ENCODE measurements at places on chromosomes 13 and 19.

- DNase-seq: peak; percentile 67
Observed at GRCh38 chr19:2253106-2254063, 2.8 kb downstream of the JSRP1 start.

DNA sequence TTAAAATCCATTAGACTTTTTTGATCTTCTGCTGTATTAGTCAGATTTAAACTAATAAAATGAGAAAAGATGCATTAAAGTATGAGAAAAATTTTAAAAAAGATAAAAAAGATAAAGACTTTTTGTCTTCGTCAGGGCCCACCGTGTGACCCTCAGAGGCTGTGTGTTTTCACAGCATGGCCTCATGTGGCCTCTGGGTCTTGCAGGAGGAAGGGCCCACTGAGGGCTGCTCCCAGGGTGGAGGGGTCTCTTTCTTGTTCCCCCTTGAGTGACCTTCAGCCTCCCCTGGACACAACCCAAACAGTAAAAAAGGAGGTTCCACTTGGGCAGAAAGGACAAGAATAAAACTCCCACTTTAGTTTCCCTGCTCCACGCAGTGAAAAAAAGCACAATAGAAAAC is 57.1 kb upstream of the RANBP3 start:
- DNase-seq: no peak

- no peak for DNase-seq
Observed at GRCh38 chr13:23411220-23411619, 22.3 kb downstream of the SACS start.

GRCh38 chr13:20754009-20754408 is 19.8 kb downstream of the EEF1AKMT1 start:
- no peak for DNase-seq

DNA sequence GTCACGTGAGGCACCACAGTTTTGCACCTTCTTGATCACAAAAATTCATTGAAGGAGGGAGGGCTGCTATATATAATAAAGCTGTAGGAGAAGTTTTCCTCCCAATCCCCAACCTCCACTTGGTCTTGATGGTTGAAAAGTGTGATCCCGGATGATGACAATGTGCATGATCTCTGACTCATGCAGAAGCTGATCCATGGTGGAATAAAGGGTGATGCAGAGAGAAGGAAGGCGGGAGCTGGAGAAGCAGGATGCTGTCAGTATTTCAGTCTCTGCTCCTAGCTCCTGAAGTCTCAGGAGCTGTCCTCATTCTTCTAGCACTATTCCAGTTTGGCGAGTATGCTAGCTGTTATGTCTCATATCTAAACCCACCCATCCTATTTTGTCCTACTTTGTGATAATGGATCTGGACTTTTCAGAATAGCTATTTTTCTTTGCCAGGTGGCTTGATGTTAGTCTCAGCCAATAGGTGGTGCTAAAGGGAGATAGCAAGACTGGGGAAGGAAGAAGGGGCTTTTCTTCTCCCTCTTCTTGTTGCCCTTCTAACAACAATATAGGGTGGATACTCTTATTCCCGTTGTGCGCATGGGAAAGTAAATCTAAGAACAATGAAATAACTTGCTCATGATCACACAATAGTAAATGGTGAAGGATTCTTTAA is 65.6 kb upstream of the HTR2A start:
- peak; percentile 45 for DNase-seq

- DNase-seq: peak; percentile 72
Observed at GRCh38 chr19:50461066-50461875, 15.0 kb upstream of the EMC10 start.

DNA sequence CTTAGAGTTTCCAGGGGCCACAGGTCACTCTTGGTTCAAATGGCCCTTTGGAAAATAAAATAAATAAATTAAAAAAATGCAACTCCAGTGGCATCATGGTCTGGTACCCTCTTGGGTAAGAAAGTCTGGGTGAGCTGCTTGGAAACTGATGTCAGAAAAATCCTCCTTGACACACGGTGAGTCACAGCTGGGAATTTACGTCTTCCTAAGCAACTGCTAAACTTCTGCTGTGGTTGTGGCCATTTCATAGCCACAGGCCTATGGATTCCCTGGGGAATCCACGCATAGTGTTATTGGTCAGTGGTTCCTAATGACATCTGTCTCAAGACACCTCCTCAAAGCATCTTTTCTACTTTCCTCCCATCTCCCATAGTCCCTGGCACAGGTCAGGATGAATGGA is 220.8 kb downstream of the COG6 start:
- DNase-seq: peak; percentile 26

- DNase-seq: no peak
Observed at GRCh38 chr13:44411841-44412240, 38.2 kb downstream of the SERP2 start.

GRCh38 chr13:33794576-33794975 is 23.4 kb upstream of the RFC3 start:
- no peak for DNase-seq

- no peak for DNase-seq
Observed at GRCh38 chr13:110648848-110649421, 33.6 kb downstream of the NAXD start.

DNA sequence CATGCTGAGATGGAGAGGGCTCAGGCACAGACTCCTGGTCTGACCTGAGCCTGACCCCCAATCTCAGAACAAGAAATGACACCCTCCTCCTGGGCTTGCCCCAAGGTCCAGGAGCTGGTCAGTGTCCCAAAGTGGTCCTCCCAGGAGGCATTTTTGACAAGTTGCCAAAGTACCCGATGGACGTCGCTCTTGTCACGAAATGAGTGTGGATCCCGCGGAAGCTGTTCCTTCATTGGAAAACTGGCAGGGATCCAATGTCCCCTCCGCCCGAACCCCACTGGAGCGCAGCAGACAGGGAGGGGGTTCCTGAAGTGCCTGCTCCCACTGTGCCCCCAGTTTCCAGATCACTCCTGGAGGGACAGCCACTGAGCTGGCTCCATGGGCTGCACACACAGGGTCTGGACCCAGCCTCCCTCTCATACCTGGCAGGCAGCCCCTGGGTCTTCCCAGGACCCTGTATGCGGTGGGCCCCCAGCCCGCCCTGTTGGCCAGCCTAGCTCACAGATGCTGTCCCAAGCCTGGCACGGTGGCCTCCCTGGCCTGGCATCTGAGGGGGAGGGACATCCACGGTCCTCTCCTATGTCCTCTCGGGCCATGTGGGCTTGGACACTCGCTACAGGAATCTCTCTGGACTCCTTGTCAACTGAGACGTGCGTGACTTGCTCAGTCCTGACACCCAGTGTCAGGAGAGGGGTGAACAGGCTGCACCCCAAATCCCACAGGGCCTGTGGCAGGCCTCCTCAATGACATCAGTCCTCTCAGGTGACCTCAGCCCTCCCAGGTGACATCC is 12.8 kb upstream of the ZNF14 start:
- no peak for DNase-seq

GRCh38 chr19:45863840-45864628 is at the start of gene FOXA3:
FOXA3 (plus strand) TSS chr19:45864326; CDS start chr19:45864457, 131 bp downstream.
- DNase-seq: peak; percentile 89

GRCh38 chr19:10695401-10696398 is 5.5 kb upstream of the QTRT1 start:
- DNase-seq: peak; percentile 98

- peak; percentile 77 for DNase-seq
Observed at GRCh38 chr19:35592226-35592625, 6.3 kb downstream of the PMIS2 start.

DNA sequence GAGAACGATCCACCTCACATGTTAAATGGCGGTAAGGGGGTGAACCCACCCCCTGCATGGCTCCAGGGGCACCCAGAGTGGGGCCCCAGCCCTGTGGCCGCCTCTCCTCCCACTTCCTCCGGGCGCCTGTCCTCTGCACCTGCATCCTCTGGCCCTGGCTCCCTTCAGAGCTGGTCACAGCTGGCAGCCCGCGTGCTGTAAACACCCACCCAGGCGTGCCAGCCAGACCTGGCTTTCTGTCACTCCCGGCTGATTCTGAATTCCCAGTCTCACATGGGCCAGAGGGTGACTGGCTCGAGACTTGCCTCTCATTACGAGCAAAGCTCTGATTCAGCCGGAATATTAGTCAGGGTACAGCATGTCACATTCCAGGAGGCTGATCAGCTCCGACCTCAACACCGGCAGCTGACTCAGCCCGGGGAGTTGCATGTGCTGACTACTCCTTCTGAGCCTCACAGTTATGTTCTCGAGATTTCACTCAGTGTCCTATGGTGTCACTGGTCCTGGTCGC is 75.1 kb downstream of the GNG7 start:
- peak; percentile 37 for DNase-seq

- DNase-seq: peak; percentile 75
Observed at GRCh38 chr13:28557725-28558520, 63.0 kb upstream of the FLT1 start.

DNA sequence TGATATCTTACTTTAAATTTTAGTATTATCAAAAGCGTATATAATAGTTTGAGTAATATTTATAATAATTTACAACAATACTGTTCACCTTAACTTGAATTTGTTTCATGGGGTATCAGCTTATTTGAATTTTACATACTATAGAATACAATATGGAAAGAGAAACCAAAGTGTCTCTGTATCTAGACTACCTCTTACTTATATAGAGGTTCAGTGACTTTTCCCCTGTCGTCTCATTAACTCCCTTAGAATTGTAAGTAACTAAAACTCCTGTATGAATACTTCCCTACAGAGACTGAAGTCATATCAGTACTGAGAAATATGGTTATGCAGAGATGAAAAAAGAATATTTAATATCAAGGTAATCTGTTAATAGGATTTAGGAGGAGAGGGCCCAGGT is 26.8 kb downstream of the COG6 start:
- no peak for DNase-seq

- DNase-seq: no peak
Observed at GRCh38 chr13:73368608-73369007, 309.8 kb downstream of the KLF5 start.

DNA sequence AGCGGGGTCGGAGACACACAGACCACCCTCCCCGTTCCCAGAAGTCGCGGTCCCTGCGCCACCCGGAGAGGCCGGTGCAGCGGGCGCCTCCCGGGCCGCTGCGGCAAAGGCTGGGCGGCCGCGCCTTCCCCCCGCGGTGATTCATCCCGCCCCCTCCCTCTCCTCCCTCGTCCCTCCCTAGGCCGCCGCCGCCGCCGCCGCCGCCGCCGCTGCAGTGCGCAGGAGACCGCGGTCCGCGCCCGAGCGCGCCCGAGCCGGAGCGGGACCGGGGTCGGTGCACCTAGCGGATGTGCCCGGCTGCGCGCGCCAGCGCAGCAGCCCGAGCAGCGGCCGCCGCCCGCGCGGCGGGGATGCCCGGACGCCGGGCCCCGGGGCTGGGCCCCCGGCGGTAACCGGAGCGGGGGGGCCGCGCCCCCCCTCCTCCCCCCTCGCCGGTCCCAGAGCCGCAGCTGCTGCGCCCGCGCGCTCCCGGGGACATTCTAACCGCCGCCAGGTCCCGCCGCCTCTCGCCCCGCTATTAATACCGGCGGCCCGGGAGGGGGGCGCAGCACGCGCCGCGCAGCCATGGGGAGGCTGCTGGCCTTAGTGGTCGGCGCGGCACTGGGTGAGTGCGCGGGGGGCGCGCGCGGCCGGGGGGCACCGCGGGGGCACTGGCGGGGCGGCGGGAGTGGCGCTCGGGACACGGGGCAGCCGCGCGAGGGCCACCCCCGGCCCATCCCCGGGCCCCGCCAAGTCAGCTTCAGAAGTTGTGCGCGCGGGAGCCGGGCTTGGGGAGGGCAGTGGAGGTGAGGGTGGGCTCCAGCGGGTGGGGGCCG is at the start of gene SCN1B:
SCN1B (plus strand) TSS at position 214 of the 815 bp plus-strand sequence; CDS start at position 565, 351 bp downstream.
- DNase-seq: peak; percentile 76

- DNase-seq: no peak
Observed at GRCh38 chr19:51501594-51502263, at the start of gene SIGLEC12. SIGLEC12 (minus strand) TSS chr19:51501800; CDS start chr19:51501733, 67 bp downstream.

DNA sequence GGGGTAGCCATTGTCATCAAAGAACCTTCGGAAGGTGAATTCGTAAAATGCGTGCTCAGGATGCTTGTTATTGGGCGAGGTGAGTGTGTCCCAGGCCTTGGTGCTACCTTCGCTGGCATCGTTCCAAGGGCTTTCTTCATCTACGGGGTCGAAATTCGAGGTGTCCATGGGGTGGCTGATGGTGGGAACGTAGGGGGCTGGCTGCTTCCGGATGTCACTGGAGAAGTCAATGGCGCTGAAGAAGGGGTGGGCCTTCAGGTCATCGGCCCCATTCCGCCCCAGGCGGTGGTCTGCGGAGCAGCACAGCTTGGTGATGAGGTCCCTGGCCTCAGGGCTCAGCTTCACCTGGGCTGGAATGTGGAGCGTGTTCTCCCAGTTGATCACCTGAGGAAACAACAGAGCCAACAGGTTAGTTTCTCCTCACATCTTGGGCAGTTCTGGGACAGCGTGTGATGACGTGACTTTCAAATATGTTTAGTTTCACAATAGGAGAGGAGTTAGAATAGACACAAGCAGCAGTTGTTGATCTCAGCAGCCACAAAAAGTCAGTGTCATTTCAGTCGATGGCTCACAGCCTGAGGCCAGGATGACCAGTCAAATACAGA is 72.5 kb upstream of the XPO4 start:
- no peak for DNase-seq

DNA sequence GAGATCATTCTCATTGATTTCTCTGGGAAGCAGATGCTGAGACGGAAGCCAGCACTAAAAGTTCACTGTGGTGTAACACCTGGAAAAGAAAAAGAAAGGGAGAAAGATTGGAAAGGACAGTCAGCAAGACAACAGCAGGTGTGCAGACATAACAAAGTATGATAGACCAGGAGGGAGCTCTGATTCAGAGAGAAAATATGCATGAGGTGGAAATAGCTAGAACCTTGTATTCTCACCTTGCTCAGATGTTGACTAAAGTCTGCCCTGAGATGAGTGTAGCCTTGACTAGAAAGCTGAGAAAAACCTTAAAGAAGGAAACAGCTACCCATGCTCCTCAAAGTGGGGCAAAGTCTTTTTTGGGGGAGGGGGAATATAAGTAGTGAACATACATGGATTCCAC is 1711.8 kb downstream of the EFNB2 start:
- no peak for DNase-seq

- DNase-seq: no peak
Observed at GRCh38 chr13:97810152-97810551, 143.3 kb upstream of the IPO5 start.

DNA sequence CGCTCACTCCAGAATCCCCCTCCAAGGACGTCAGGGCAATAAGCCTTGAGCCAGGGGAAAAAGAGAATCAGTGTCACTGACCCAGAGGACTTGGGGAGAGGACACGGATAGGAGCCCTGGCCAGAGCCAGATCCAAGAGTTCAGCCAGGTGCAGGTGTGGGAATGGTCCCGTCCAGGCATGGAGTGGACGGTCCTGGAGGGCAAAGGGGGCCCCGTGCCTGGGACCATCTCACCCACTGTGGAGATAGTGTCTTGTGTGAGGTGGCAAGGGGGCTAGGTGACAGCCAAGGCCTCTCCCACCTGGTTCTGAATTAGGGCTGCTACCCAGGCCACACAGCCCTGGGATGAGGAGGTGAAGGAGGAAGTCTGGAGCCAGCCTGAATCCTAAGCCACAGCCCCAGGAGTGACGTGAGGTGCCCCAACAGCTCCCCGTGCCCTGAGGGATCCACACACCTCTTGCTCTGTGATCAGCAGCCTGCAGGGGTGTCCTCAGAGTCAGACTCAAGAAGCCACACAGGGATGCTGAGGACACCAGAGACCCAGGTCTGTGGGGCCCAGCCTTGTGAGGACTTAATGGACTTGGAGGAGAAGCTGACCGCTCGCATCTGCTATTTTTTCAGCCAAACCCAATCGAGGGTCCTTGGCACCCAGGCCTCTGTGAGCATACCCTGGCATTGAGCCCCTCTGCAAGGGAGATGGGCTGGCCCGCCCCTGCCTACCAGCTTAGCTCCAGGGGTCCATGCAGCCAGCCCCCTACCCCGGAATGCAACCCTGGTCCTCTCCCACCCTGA is 16.4 kb upstream of the ZNF14 start:
- DNase-seq: no peak
